Adrenal gland (tissue), 19 donors: ENCODE measurements at places on chromosomes 1 and 21.
A peak's percentile ranks its signal among the peaks of the same experiment; 100 is the strongest.

GRCh38 chr1:228280961-228281591, 73.2 kb downstream of the OBSCN start:
- no peak for DNase-seq

GRCh38 chr1:82485591-82486369, 685.0 kb downstream of the ADGRL2 start:
- DNase-seq = peak; percentile 61

DNA sequence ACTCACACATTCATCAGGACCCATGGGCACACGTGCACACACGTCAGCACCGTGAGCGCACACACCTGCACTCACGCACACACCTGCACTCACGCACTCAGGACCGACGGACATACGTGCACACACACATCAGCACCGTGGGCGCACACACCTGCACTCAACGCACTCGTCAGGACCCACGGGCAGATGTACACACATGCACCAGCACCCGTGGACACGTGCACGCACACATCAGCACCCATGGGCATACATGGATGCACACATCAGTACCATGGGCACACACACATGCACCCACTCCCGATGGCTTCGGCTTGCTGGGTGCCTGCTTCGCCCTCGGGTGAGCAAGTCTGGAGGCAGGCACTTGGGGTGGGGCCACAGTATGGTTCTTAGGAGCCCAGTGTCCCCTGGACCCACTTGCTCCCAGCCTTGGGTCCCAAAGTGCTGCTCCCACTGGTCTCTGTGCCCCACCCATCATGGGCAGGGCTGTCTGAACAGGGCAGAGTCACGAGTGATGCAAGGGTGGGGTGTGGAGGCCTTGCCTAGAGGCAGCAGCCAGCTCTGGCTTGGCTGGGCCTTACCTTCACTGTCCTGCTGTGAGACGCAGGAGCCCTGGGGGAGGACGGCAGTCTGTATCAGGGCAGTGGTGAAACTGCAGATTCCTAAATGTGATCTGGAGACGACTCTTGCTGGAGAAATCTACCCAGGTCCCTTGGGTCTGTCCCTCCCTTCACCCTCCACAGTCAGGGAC, 49.8 kb downstream of the SKI start:
- DNase-seq = no peak

- DNase-seq = no peak
Observed at GRCh38 chr21:28550057-28550825, 442.4 kb downstream of the LTN1 start.

- no peak for DNase-seq
Observed at GRCh38 chr1:167995038-167995437, 58.2 kb upstream of the MPC2 start.

- DNase-seq = no peak
Observed at GRCh38 chr1:53594391-53595180, 135.4 kb downstream of the DMRTB1 start.

GRCh38 chr1:113701429-113701828, 57.9 kb downstream of the PHTF1 start:
- no peak for DNase-seq

GRCh38 chr21:43654806-43655489, 4.3 kb downstream of the HSF2BP start:
- DNase-seq = no peak

DNA sequence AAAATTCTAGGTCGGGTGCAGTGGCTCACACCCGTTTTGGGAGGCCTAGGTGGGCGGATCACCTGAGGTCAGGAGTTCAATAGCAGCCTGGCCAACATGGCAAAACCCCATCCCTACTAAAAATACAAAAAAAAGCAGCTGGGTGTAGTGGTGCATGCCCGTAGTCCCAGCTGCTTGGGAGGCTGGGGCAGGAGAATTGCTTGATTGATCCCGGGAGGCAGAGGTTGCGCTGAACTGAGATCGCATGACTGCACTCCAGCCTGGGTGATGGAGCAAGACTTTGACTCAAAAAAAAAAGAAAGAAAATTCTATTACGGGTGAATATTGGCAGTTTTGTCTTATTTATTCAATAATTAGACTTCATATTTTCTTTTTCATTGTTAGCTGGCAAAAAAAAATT, 62.1 kb downstream of the SNX7 start:
- DNase-seq = no peak

DNA sequence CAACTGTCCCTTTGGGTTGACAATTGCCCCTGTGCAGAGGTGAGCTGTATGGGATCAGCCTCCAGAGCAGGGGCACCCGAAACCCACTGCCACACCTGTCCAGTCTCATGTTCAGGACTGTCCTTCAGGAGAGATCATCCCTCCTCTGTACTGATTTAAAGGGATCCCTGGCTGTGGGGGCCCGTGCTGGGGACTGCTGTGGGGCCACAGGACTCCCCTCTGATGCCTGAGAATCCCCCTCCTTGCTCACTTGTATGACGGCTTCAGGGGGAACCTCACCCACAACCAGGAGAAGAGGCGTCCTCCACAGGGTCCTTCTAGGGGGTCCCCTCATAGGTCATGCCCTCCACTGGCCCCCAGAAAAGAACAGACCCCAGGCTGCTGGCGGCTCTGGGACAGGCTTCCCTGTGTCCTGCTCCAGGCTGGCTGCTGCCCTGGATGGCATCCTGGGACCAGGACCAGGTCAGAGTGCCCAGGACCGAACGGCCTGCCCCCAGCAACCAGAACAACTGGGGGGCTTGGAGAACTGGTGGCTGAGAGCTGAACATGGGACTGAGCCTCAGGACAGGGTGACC, 77.5 kb upstream of the ACTRT2 start:
- no peak for DNase-seq

GRCh38 chr1:204592246-204592948, 76.2 kb downstream of the MDM4 start:
- no peak for DNase-seq

DNA sequence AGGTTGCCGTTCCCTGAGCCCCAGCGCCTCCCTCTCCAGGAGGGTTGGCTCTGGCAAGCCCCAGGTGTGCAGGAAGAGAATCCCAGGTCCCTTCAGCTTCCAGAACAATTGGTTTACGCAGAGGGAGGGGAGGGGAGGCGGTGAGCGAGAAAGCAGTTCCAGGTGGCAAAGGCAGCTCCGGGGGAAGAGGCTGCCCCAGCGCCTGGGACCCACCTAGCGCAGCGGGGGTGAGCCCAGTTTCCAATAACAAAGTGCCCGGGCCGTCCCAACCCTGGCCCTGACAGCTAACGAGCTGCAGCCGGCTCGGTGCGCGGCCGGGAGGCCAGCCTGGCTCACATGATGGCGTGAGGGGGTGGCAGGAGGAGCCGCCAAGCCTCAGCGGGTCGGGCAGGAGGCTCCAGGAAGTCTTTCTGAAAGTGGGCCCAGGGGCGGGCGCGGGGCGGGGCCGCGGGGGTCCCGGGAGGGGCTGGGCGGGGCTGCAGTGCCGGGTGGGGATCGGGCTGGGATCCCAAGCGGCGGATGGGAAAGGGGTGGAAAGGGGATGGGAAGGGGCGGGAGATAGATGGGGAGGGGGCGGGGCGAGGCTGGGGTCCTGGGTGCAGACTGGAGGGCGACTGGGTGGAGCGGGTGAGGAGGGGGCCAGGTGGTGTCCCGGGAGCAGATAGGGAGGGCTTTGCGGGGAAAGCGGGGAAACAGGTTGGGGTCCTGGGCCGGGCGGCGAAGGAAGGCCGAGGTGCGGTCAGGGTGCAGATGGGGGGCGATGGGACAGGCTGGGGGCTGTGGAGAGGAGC, 22.8 kb downstream of the DHRS3 start:
- DNase-seq = peak; percentile 43

DNA sequence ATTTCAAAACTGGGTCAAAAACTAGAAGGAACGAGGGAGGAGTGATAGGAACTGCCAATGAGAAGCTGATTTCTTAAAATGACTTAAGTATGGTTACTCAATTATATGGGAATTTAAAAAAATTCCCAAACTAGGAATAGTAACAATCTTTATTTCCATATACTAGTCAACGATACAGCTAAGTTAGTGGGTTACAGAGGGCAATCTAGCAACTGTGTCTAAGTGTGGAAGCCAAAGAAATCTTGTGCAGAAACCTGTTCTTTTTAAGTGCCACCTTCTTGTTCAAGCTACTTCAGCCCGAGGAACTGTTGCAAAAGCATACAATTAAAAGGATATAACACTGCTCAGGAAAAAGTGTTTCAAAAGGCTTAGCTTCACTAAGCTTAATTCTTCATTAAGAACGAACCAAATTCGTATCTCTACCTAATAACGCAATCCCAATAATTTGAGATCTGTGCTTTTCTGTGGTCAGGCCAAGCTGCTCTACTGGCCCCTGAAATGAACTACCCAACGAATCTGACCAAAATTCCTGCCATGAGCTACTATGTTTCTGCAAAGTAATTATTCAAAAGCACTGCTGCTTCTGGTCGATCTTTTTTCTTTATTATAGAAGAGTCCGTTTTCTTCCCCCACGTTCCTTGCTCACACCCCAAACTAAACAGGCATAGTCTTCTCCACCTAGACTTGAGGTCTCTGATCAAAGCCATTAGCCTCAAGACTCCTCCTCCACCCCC, 1.8 kb downstream of the USP24 start:
- no peak for DNase-seq

DNA sequence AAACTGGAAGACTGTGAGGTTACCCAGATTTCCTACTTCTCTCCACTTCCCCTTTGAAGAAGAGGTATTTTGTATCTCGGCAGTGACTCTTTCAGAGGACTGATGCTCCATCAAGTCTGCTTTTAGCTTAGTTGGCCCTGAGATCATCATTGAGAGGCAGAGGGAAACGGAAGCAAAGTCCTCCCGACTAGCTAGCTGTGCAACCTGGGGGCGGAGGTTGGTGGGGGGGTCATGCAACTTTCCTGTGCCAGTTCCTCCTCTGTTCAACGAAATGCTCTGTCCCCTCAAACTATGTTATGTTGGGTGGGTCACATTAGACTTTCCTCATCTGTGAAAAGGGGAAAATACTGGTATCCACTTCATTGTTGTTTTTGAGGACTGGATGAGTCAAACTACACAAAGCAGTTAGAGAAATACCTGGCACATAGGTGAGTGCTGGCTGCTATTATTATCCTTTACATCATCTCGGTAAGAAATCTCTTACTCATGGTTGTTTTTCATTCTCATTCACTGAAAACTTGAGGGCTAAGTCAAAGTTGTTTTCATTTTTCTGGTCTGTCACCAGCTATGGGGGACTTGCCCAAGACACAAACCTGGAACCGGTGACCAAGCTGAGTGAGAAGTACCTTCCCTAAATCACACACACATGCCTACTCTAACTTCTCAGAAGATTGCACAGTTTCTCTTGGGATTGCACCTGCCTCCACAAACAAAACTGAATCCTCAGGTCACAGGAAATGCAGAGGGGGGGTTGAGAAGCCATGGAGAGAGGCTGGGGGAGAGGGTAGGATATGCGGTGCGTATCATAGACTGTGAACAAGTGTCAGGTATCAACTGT, 83.3 kb downstream of the ABCA4 start:
- no peak for DNase-seq

GRCh38 chr1:96427616-96428015, 294.0 kb upstream of the PTBP2 start:
- no peak for DNase-seq

DNA sequence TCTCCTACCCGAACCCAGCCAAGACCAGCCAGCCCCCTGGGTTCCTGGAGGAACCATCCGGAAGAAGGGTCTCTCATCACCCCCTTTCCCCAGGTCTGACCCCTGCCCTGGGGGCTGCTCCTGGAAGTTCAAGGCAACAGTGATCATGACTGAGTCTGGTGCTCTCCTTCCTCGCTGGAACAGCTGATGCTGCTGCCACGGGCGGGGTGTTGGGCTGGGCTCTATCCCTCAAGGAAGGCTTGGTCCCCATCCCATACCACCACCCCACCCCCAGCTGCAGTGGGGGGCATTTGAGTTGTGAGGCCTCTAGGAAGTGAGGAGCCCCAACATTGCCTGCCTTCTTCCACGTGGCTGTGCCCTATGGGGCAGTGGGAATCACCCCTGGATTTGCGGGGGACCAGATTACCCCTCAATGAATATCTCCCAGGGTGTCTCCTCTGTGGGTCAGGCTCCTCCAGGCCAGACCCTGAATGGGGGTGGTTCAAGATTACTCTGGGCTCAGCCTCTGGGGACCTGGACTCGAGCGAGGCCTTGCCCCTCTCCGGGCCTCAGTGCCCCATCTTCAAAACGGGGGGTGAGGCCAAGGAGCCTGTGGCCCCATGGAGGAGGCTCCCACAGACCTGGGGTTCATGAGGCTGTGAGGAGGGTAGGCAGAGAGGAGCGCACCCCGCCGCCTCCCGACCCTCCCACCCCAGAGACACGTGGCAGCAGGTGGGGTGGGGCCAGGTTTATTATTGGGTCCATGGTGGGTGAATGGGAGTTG, 2.8 kb downstream of the MASP2 start:
- DNase-seq = no peak

DNA sequence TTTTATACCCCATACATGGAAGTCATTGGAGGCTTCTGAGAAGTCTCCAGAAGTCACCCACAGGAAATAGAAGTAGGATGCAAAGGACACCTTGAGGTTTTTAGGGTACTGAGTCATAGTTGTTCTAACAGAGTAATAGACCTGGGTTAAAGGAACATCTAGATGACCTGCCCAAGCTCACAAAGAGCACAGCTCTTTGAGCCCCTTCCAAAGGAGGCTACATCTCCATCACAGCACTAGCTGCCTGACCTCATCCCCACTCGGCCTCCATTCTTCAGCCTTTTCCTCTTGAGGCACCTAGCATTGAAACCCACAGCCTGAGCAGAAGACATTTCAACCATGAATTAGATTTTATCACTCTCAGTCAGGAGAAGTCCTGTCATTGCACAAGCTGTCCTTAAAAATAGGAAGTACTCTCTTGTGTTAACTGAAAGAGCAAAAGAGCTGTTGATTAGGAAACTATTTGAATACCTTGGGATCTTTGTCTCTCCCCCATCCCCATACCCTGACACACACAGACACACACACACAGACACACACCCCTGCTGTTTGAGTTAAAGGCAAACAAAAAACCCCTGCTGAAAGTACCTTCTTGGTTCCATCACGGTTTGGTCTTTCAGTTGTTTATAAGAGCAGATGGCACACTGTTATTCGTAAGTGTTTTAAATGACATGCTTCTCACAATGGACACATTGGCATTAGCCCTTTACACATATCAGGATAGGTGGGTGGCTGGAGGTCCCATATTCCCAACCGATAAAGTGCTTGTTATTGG, 22.2 kb downstream of the MKNK1 start:
- DNase-seq = no peak

- no peak for DNase-seq
Observed at GRCh38 chr1:231926340-231926739, 299.8 kb downstream of the DISC1 start.

GRCh38 chr1:187374082-187374481, 545.3 kb downstream of the PLA2G4A start:
- DNase-seq = no peak

- peak; percentile 89 for DNase-seq
Observed at GRCh38 chr1:38029685-38030511, 16.7 kb downstream of the POU3F1 start.
